ENCODE measurements at places on chromosomes 3 and 15. TPM values are rescaled to one million over a fixed set of nuclear protein-coding genes. Genes with fewer than 3 reads are reported as not detected.

GABRR3 gene
- not detected for total RNA-seq

PIF1 gene
- total RNA-seq: 41.6 TPM

MUSTN1 gene
- total RNA-seq: 2.5 TPM

NME9 gene
- total RNA-seq: 0.30 TPM

MYLK gene
- not detected for total RNA-seq

KNG1 gene
- total RNA-seq: not detected

ITPKA gene
- total RNA-seq: 0.33 TPM

THPO gene
- total RNA-seq: not detected

TMEM212 gene
- total RNA-seq: not detected

MAP1A gene
- 6.5 TPM for total RNA-seq

DNAH12 gene
- 0.08 TPM for total RNA-seq

AGBL1 gene
- not detected for total RNA-seq

PPP2R3A gene
- 0.07 TPM for total RNA-seq

IP6K2 gene
- 53.8 TPM for total RNA-seq

GOLGA6L9 gene
- total RNA-seq: 2.1 TPM
